ENCODE measurements at places on chromosomes 2 and 18. TPM values are rescaled to one million over a fixed set of nuclear protein-coding genes. Genes with fewer than 3 reads are reported as not detected.

The IL1B gene
- total RNA-seq = 4.2 TPM

- H3K4me3 ChIP-seq = no peak overlapping the region
- H3K27ac ChIP-seq = no peak overlapping the region
- H3K4me1 ChIP-seq = no peaks in the 10 kb centered on the region
- H3K27me3 ChIP-seq = no peaks in the 10 kb centered on the region
- no peak for DNase-seq
- H3K36me3 ChIP-seq = no peaks in the 10 kb centered on the region
These were observed 670.4 kb downstream of the KCNJ3 start for GRCh38 chr2:155368934-155369333.

The RNF149 gene
- 37.6 TPM for total RNA-seq

The GPR45 gene
- 0.29 TPM for total RNA-seq

DNA sequence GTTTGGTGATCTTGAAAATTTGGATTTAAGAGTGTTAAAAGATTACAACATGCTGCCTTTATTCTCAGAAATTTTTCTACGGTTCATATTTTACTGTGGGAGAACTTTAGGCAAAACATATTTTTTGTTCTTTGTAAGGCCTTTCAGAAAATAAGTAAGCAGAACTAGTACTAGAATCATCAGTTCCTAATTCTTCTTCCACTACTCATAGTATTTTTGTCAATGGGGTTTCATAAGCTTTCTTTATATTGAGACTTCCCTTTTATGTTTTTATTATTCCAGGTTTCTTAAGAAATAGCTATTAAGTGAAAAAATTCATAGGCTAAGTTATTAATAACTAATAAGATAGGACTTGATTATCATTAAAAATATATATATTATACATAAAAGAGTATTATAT, 12.4 kb downstream of the UGGT1 start:
- DNase-seq = no peak
- no peaks in the 10 kb centered on the region for H3K27me3 ChIP-seq
- no peak overlapping the region for H3K4me3 ChIP-seq
- peaks cover 62% of the 10 kb centered on the region for H3K36me3 ChIP-seq
- H3K4me1 ChIP-seq = peaks cover 11% of the 10 kb centered on the region
- H3K27ac ChIP-seq = peak overlapping the region; percentile 20

DNA sequence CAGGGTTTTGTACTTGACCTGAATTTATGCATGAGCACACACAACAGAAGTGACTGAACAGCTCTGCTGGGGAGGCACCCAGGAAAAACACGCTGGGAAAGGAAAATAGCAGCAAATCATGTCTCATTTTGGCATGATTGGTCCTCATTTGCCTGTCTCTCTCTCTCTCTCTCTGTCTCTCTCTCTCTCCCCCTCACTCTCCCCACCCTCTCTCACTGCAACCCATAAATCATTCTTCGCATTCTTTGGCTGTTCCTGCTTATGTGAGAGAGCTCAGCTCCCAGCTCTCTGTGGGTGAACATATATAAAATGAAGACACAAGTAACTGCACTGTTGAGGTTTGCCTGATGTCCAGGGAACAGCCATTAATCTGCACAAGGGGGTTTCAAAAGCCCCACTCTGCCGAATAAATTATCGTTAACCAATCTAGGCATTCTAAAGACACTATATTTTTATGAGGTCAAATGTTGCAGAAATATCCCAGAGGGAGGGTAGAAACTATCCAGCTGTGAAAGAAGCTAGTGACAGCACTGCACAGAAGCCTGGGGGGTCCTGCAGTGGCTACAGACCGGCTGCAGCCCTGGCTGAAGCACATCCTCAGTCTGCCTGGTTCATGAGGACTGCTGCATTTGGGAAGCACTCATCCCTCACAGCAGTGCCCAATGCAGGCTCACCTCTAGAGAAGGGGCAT, 260.3 kb downstream of the AFF3 start:
- DNase-seq = no peak
- H3K36me3 ChIP-seq = no peaks in the 10 kb centered on the region
- H3K27me3 ChIP-seq = no peaks in the 10 kb centered on the region
- H3K27ac ChIP-seq = no peak overlapping the region
- no peak overlapping the region for H3K4me3 ChIP-seq

- no peak overlapping the region for H3K4me3 ChIP-seq
- DNase-seq = peak; percentile 65
- H3K4me1 ChIP-seq = peaks cover 11% of the 10 kb centered on the region
These were observed 5.6 kb downstream of the PAX8 start for GRCh38 chr2:113273027-113273551.

DNA sequence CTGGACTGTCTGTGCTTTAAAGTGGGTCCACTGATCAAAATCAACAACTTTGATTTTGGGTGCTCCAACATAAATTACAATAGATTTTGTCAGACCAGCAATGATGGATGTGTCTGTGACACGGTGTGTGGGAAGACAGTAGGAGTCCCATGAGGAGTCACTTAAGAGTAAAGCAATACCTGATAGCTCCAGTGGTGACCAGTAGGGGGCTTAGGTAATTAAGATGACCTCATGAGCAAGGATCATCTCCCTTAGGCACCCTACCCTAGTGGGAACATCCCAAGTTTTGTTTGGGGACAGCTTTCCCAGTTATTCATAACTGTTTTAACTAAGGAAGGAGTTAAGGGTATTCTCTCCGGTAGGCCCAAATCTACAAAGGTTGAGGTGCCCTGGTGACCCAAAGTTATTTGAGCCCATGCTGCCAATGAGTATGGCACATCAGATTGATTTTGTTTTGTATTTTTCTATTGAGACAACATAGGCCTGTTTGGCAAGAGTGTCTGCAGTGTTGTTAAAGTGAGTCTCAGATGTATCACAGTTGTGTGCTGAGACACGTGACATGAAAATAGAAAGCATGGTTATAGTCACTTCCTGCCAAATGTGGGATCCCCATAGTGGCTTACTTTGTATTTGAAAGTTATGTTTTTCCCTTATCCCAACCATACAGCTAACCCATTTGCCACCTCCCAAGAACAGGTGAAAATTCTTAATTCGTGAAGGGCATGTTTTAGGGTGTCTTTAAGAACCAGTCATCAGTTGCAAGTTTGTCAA, 1337.6 kb upstream of the SLC39A10 start:
- DNase-seq = no peak
- no peak overlapping the region for H3K4me3 ChIP-seq
- no peaks in the 10 kb centered on the region for H3K4me1 ChIP-seq
- no peak overlapping the region for H3K27ac ChIP-seq

GRCh38 chr2:64850642-64851041, 138.6 kb upstream of the SLC1A4 start:
- no peaks in the 10 kb centered on the region for H3K36me3 ChIP-seq
- no peak overlapping the region for H3K27ac ChIP-seq
- DNase-seq = no peak
- peaks cover 10% of the 10 kb centered on the region for H3K4me1 ChIP-seq

The C2orf81 gene
- total RNA-seq = 0.34 TPM

GRCh38 chr2:216406826-216407225, 5.5 kb upstream of the SMARCAL1 start:
- no peaks in the 10 kb centered on the region for H3K27me3 ChIP-seq
- no peak overlapping the region for H3K4me3 ChIP-seq
- peaks cover 3% of the 10 kb centered on the region for H3K4me1 ChIP-seq
- DNase-seq = no peak
- no peak overlapping the region for H3K27ac ChIP-seq

GRCh38 chr18:58966704-58967103, 102.0 kb downstream of the ZNF532 start:
- H3K27ac ChIP-seq = no peak overlapping the region
- peaks cover 33% of the 10 kb centered on the region for H3K4me1 ChIP-seq
- H3K36me3 ChIP-seq = peaks cover 38% of the 10 kb centered on the region
- no peak overlapping the region for H3K4me3 ChIP-seq
- no peaks in the 10 kb centered on the region for H3K27me3 ChIP-seq
- DNase-seq = no peak

DNA sequence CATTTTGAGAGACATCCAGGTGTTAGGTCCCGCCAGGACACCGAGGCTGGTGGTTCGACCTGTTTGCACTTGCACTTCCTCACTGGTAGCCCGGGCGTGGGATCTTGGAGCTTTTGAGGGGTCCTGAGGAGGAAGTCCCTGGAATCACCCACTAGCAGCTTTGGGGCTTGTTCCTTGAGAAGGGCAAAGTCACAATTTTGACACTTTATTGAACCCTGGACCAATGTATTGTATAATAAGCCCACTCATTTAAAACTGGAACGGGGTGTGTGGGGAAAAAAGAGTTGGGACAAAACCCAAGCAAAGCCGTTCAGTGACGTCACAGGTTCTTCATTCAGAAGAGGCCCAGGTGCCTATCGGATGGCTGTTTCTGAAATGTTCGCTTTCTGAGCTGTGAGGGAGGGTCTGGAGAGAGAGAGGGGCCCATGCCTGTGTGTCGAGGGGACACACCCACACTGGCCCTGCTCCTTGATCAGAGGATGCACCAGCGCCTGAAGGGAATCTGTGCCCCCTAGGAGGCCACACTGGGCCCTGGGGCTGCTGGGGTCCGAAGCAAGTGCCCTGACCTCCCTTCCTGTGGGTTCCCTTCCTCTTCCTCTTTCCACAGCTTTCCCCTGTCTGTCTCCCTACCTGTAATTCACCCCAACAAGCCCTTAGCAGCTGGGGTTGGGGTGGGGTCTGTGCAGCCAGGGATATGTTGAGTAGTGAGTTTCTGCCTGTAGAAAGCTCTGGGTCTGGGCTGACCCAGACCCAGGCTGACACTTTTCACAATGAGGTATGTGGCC, 2.6 kb downstream of the LPIN1 start:
- H3K4me3 ChIP-seq = no peak overlapping the region
- H3K27me3 ChIP-seq = no peaks in the 10 kb centered on the region
- H3K4me1 ChIP-seq = peaks cover 42% of the 10 kb centered on the region
- H3K36me3 ChIP-seq = peaks cover 5% of the 10 kb centered on the region
- H3K27ac ChIP-seq = no peak overlapping the region
- no peak for DNase-seq

The MEP1B gene
- not detected for total RNA-seq

The RIT2 gene
- not detected for total RNA-seq

The PRSS56 gene
- total RNA-seq = not detected

- peak overlapping the region; percentile 89 for H3K27ac ChIP-seq
- peaks cover 45% of the 10 kb centered on the region for H3K4me1 ChIP-seq
- DNase-seq = no peak
- H3K27me3 ChIP-seq = no peaks in the 10 kb centered on the region
- H3K36me3 ChIP-seq = no peaks in the 10 kb centered on the region
These were observed 344.4 kb downstream of the RND3 start for GRCh38 chr2:150143087-150143536.

DNA sequence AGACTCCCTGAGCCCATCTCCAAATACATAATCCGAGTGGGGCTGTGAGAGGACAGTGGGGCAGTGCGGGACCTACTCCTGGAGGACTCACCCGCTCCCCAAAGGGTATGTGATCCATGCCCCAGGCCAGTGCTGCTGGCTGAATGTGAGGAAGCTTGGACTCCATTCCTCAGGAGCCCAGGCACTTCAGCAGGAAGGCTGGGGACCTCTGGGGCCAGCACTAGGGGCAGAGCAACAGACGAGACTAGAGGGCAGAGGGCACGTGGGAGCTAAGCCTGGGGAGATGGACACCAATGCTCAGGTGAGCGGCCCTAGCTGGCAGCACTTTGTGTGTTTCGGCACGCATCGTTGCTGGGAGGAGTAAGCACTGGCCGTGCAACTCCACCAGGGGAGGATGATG, 84.9 kb downstream of the MALT1 start:
- H3K27me3 ChIP-seq = no peaks in the 10 kb centered on the region
- peaks cover 34% of the 10 kb centered on the region for H3K4me1 ChIP-seq

- H3K4me1 ChIP-seq = no peaks in the 10 kb centered on the region
- no peak overlapping the region for H3K27ac ChIP-seq
- no peak overlapping the region for H3K4me3 ChIP-seq
- DNase-seq = peak; percentile 20
These were observed 234.4 kb downstream of the NDUFA10 start for GRCh38 chr2:239790721-239791120.

GRCh38 chr2:6866275-6866671, 566 bp upstream of the CMPK2 start:
- H3K27ac ChIP-seq = no peak overlapping the region
- H3K4me1 ChIP-seq = peaks cover 13% of the 10 kb centered on the region
- H3K36me3 ChIP-seq = no peaks in the 10 kb centered on the region
- DNase-seq = no peak
- H3K27me3 ChIP-seq = peaks cover 9% of the 10 kb centered on the region
- H3K4me3 ChIP-seq = peak overlapping the region; percentile 51

GRCh38 chr2:74935975-74936391, 22.5 kb upstream of the POLE4 start:
- H3K4me1 ChIP-seq = peaks cover 22% of the 10 kb centered on the region
- H3K27ac ChIP-seq = peak overlapping the region; percentile 15
- peak; percentile 38 for DNase-seq
- H3K4me3 ChIP-seq = no peak overlapping the region
- H3K36me3 ChIP-seq = no peaks in the 10 kb centered on the region

The AFTPH gene
- total RNA-seq = 20.4 TPM

The VWC2L gene
- total RNA-seq = not detected

The CREG2 gene
- total RNA-seq = not detected

GRCh38 chr2:181126311-181126868, 146.0 kb downstream of the UBE2E3 start:
- no peaks in the 10 kb centered on the region for H3K36me3 ChIP-seq
- DNase-seq = no peak
- H3K27ac ChIP-seq = no peak overlapping the region
- H3K27me3 ChIP-seq = no peaks in the 10 kb centered on the region

GRCh38 chr18:3384664-3385563, 65.1 kb upstream of the TGIF1 start:
- DNase-seq = no peak
- no peaks in the 10 kb centered on the region for H3K36me3 ChIP-seq
- peaks cover 4% of the 10 kb centered on the region for H3K4me1 ChIP-seq
- H3K27ac ChIP-seq = no peak overlapping the region

The KCNF1 gene
- 0.24 TPM for total RNA-seq

The B3GNT2 gene
- 14.0 TPM for total RNA-seq

DNA sequence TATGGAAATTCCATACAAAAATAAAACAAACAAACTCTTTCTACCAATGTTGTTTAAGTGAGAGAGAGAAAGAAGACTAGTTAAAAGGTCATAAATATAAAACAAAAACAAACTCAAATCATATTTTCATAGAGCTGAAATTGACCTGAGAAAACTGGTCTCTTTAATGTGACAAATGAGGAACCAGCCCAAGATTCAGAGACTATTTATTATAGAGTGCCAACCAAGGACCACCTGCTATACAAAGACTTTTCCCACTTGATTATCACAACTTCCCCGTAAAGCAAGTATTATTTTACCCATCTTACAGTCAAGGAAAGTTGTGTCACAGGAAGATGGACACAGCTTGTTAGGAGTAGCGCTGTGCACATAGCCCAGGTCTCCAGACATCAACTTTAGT, 13.3 kb downstream of the ANKRD44 start:
- no peaks in the 10 kb centered on the region for H3K27me3 ChIP-seq
- no peak for DNase-seq
- no peak overlapping the region for H3K27ac ChIP-seq
- H3K4me3 ChIP-seq = no peak overlapping the region

Measured in SJSA1 (cell line).